ENCODE measurements at places on chromosomes 4 and X.

GRCh38 chr4:162323919-162324318 is 160.1 kb upstream of the FSTL5 start:
- DNase-seq, result no peak

DNA sequence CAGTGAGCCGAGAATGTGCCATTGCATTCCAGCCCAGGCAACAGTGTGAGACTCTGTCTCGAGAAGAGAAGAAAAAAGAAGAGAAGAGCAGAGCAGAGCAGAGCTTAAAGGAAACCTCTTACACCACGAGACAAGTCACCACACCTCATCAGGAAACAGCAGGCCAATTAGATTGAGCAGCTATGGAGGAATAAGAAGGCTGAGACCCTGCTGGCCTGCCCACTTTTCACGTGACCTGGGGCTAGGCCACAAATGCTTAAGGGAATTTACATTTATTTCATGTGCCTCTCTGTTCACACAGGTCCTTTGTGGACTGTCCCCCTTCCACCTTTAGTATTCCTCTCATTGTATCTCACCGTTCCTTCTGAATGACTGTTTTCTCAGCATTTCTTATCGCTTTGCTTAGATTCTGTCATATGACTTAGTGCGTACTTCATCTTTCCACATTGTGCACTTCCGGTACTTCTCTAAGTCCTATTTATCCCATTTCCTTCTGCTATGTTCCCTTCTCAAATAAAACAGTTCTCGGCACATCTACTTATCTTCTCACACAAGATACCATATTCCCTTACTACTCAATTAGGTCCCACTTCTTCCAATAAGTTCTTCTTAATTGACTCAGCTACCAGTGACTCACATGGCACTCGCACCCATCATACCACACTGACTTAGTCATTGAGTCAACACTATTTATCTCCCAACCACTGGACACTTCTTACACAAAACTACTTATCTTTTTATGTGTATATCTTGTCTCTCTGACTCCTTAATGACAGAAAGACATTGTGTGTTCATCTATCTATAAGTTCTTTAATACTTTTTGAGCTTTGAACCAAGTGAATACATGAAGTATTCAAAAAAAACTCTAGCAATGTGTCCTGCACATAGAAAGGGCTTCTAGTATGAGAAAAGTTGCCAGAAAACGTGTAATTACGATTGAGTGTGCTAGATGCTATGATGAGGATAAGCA is 11.0 kb downstream of the CUL4B start:
- peak; percentile 91 for DNase-seq

DNA sequence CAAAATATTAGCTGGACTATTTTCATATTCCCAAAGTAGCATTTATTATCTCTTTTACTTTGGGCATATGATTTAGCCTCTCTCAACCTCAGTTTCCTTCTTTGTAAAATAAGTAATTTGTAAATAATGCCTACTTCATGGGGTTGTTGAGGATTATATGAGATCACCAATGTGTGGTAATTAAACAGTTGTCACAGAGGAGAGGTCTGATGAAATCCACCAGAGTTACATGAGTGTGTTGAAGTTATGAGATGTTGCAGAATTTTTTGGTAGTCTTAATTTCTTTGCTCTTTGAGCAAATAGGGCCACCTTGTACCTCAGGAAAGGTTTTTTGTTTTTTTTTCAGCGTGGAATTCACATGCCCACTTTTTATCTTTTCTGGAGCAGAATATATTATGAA is 1.4 kb downstream of the COX7B start:
- DNase-seq, result peak; percentile 14

DNA sequence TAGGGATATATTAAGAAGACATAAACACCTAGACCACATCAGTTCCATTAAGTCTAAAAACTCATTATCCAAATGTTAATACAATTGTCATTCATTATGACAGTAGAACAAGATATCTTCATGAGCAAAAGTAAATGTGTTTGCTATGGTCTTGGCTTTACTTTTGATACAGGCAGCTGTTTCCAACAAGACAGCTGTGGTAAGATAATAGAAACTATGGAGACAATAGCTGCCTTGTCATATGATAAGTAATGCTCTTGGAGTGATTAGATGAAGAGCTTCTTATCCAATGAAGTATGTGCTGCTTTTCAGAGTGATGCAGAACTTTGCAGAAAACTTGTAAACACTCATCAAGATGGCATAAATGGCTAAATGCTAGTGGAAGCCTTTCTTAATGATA is 1066.0 kb downstream of the FSTL5 start:
- DNase-seq, result no peak

DNA sequence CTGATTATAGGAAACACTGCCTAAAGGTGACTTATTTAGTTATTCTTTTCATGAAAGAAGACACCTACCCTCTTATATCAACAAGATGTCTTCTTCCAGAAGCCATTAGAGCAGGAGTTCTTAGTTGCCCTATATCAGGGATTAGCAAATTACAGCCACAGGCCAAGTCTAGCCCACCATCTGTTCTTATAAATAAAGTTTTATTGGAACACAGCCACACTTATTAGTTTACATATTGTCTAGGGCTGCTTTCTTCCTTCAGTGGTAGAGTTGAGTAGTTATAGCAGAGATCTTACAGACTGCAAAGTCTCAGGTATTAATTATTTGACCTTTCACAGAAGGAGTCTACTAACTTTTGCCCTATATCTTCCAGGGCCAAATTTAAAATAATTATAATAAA is 157.2 kb upstream of the NOCT start:
- no peak for DNase-seq

DNA sequence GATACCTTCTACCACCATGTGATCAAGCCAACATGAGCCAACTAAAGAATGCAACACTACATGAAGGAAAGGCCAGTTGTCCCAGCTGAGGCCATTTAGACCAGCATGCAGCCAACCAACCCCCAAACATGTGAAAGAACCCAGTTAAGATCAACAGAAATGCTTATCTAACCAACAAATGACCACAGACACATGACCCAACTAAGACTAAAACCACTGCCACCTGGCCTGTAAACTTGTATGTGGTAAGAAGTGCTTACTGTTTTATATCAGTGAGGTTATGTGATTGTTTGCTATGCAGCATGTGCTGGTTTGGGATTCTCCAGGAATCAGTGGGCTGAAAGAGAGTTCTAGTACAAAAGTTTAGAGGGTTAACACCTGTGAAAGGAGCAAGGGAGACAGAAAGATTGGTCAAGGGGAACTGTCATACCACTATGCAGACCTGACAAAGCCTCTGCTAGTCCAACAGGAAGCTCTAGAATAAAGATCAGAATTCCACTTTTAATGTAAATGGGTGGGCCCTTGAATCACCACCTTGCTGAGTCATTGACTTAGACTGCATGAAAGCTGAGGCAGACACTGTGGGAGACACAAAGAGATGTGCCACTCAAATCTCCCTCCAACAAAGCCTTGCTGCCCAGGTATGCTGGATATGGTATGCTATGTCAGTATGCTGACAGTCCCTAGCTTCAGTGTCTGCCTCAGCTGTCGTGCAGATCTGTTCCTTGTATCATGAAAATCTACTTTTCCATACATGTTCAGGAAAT is 6.1 kb upstream of the SH3D19 start:
- no peak for DNase-seq

- DNase-seq, result no peak
Measured at GRCh38 chr4:121108557-121108956, 36.2 kb upstream of the NDNF start.

All from cardiac fibroblast (primary cell).